ENCODE measurements at places on chromosomes 5 and 9. TPM values are rescaled to one million over a fixed set of nuclear protein-coding genes. Genes with fewer than 3 reads are reported as not detected.

The ASS1 gene
- 18.7 TPM for total RNA-seq

The FTMT gene
- not detected for total RNA-seq

The PCDHGA7 gene
- total RNA-seq: 0.95 TPM

The PSAT1 gene
- total RNA-seq: 145 TPM

The TPPP gene
- 5.4 TPM for total RNA-seq

The IL4 gene
- total RNA-seq: not detected

Data from A549 treated with dexamethasone at 1 μM for 4 hours (cell line).